ENCODE measurements at places on chromosomes 4 and X.
A peak's percentile ranks its signal among the peaks of the same experiment; 100 is the strongest.

- no peak for DNase-seq
These were observed 96.6 kb upstream of the BANK1 start for GRCh38 chr4:101693842-101694398.

- no peak for DNase-seq
These were observed 6.3 kb downstream of the ABLIM2 start for GRCh38 chr4:8152090-8152864.

GRCh38 chr4:14877246-14878225 is 124.7 kb upstream of the CPEB2 start:
- peak; percentile 6 for DNase-seq

GRCh38 chr4:96894621-96895020 is 1054.7 kb downstream of the PDHA2 start:
- no peak for DNase-seq

DNA sequence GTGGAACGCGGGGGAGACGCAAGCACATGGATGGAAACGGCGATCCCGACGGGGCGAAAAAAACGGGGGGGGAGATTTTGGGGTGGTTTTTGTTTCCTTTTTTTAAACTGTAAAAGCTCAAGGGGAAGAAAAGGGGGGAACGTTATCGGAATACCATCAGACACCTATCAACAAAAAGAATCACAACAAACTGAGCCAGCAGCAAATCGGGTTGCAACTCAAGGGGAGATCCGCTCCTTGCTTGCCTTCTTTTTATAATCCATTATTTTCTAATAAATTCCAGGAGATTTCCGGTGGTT is 616 bp downstream of the MAML3 start:
- no peak for DNase-seq

GRCh38 chr4:112138538-112138937 is 6.7 kb upstream of the FAM241A start:
- DNase-seq, result no peak

- no peak for DNase-seq
These were observed 59.0 kb downstream of the EVC start for GRCh38 chr4:5770051-5770450.

GRCh38 chrX:112851161-112851779 is 10.6 kb upstream of the AMOT start:
- DNase-seq, result no peak

- DNase-seq, result no peak
These were observed 14.8 kb downstream of the BLOC1S4 start for GRCh38 chr4:6730603-6731317.

DNA sequence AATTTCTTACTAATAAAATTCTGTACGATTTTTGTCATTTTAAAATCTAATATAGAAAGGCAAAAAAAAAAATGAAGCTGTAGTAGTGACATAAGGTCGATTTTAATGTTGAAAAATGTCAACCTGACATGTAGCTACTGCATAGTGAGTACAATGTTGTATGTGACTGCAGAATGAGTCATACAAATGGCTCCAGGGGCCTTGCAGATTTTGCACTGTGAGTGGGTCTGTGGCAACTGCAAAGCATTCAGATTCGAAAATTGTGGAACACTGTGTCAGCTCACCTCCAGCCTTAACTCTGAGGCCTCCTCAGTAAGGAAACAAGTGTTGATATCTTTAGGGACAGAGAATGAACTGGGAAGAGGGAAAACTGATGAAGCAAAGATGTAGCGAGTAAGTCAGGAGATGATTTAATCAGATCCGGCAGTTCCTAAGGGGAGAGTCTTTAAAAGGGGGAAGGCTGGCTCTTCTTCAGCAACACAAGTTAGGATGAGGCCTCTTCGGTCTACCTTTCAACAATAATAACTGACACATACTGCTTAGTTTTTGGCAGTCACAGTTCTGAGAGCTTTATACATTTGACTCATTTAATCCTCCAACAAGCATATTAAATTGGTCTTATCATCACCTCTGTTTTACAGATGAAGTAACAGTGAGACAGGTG is 24.9 kb downstream of the TKTL2 start:
- DNase-seq, result no peak
